ENCODE measurements at places on chromosomes 2 and 18.

- no peak for DNase-seq
These were observed 170.8 kb downstream of the INO80D start for GRCh38 chr2:205915130-205915524.

GRCh38 chr2:33236482-33237385, 239.7 kb upstream of the RASGRP3 start:
- no peak for DNase-seq

- DNase-seq = no peak
These were observed 207.2 kb downstream of the GBX2 start for GRCh38 chr2:235960716-235961640.

GRCh38 chr2:124048664-124049063, 23.6 kb downstream of the CNTNAP5 start:
- DNase-seq = no peak

DNA sequence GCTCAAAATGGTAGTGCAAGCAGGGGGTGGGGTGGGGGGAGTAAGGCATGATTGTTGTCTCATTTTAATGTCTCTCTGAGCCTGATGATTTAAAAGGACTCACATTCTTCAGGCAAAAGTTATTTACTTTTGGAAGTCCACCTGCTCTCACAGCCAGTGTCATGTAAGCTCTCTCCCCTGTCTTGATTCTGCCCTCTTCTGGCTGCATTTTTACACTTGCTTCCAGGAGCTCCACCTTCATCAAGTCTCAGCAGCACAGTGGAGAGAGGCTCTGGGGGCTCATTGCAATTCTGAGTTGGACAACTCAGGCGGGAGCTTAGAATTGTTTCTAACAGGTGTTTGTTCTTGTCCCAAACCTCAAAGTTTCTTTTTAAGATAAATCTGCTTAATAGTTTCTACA, 39.2 kb downstream of the GNAL start:
- DNase-seq = peak; percentile 16

- no peak for DNase-seq
These were observed 51.0 kb upstream of the ZNF516 start for GRCh38 chr18:76546088-76546435.

DNA sequence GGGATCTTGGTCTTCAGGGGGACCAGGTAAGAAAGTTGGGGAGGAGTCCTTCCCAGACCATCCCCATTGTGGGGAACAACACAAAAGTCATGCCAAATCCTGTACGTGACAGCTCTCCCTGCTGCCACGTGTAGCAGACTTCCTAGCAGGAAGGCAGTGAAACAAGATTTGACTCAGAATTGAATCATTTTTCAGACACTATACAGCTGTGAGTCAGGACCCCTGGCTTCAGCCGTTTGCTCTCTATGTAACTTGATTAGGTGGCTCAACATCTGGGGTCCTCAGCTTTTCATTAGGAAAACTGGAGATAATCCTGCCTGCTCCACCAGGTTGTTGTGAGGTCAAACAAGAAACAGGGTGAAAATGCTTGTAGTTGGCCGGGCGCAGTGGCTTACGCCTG, 32.9 kb upstream of the PDCL3 start:
- no peak for DNase-seq

- DNase-seq = no peak
These were observed 91.1 kb downstream of the DTNB start for GRCh38 chr2:25582077-25582830.

DNA sequence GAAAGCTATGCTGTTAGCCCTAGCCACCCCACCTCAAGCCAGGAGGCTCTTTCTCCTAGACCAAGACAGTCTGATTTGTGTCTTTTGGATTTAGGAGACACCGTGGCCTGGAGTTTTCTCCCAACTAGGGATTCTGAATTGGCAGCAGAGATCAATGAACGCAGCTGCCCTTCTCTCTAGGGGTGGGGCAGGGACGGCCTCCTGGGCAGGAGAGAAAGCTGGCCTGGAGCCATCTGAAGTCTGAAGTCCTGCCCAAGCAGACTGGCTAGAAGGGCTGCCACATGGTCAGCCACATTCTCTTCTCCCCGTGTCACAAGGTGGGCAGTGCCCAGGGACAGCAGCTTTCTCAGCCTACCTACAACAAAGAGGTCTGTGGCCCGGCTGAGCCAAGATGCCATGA, 45.1 kb downstream of the PIEZO2 start:
- DNase-seq = no peak

DNA sequence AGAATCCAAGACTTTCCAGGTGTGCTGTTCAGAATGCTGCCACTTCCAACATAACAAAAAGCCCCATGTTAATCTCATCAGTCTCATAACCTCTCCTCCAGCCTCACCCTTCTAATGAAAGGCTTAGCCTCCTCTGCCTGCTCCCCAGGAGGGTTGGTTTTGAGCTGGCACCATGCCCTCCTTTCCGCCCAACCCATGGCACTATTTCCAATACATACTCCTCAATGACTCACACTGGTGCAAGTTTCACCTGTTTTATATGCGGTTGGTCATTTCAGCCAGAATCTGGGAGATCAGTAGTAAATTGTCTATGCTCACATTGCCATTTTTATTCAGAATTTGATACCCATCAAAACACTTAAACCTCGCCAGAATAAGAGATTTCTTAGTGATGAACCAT, 157.6 kb upstream of the NRP2 start:
- no peak for DNase-seq

- no peak for DNase-seq
These were observed 141.6 kb upstream of the TTC39C start for GRCh38 chr18:23872701-23873550.
